Testis (tissue), 5 donors: ENCODE measurements at places on chromosomes 16 and 17.

DNA sequence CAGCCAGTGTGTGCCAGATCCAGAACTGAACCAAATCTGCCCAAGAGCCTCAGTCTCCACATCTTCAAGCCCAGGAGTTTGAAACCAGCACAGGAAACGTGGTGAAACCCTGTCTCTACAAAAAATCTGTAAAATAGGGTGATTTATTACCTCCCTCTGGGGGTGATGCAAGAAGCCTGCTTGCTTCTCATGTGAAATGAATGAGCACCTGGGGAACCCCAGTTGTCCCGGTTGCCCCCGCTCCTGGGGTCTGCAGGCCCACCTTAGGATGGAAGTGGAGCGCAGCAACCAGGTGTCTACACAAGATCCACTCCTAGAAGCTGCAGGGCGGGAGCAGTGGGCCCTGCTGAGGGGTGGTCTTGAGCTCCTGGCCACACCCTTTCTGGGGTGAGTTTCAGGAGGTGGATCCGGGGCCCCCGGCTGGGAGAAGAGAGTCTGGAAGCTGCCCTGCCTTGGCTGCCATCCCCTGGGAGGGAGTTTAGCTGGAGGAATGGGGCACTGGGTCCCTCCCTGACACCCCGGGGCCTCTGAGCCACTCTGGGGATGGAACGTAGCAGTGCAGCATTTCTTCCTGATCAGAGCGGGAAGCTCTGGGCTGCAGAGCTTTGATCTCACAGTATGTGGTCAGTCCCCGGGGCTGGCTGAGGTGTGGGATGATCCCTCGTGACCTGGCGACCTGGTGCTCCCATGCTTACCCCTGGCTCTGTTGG, 117.8 kb downstream of the RAB11FIP4 start:
- DNase-seq = peak; percentile 74

- DNase-seq = no peak
Observed at GRCh38 chr16:50036426-50036825, 11.4 kb downstream of the CNEP1R1 start.

GRCh38 chr16:57788252-57788841, 13.9 kb downstream of the KIFC3 start:
- DNase-seq = peak; percentile 47

DNA sequence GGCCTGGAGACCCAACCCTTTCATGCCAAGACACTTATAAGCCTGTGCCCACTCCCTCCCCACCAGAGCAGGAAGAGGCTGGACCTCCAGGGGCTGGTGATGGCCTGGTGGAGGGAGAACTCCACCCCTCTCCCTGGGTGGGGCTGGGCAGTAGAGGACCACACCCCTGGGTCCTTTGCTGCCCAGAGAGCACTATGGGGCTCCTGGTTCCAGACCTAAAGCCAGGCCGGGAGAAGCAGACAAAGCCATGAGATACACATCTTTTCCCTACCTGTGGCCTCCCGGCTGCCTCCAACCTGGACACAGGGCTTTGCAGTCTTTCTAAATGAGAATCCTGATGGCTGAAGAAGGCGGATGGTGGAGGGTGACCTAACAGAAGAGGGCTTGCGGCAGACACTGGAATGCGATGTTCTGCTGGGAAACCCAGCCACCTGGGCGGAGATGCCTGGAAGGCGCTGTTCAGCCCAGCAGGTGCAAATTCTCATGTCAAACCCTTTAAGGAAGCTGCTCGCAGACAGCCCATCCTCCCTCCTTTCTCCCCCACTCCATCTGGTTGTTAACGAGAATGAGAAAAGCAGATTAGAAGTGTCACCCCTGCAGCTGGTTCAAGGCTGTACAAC, 43.9 kb upstream of the KIFC3 start:
- no peak for DNase-seq

GRCh38 chr17:41402161-41402560, 4.8 kb upstream of the KRT31 start:
- DNase-seq = no peak

DNA sequence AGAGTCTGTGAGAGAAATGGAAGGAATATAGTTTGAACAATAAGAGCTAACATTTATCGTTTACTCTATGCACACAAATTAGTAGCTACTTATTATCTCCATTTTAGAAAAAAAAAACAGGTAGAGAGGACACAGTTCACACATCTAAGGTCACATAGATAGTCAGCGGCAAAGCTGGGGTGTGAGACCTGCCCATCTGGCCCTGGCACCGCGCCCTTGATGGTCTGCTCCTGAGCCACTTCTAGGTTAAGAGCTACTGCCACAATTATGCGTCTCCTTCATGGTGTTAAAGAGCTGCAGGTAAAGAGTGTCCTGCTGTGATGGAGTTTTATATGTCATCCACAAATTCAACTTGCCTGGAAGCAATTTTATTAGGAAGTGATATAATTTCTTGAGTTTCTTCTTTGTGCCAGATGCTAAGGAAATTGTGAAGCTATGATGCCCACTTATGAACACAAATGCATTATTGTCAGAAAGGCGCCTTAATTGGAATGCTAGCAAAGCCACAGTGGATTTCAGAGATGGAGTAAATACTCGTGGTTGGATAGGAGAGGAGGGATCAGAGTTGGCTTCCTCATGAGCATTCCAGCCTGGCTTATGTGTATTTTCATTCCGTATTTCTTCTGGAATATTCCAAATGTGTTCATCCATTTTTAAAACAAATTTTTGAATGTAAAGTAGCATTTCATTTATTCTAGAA, 21.3 kb upstream of the MFSD6L start:
- DNase-seq = no peak

GRCh38 chr16:66245072-66245471, 121.4 kb upstream of the CDH5 start:
- no peak for DNase-seq

- DNase-seq = no peak
Observed at GRCh38 chr16:1909561-1910231, 8.5 kb downstream of the HS3ST6 start.

DNA sequence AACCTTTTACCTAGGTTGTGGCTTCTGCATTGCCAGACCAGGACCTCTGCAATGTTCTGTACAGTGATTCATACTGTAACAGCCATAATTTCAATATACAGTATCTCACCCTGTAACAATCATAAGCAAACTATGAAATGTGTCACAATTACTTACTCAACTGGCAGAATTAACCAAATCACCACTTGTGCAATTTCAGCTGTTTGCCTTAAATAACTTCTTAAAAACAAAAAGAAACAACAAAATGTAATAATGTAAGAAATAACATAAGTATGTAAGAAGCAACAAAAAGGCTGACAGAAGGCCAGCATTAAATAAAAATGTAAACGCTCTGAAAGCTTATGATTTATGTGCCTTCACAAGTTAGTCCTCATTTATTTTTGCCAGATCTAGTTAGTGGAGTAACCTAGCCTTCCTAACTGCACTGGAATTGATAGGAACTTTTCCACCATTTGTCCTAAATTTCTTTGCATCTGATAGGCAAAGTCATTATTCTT, 96.9 kb downstream of the SKAP1 start:
- no peak for DNase-seq

- DNase-seq = no peak
Observed at GRCh38 chr17:76467366-76467765, at the start of gene AANAT. AANAT (plus strand) TSS chr17:76467603; CDS start chr17:76468747, 1,144 bp downstream.

- DNase-seq = no peak
Observed at GRCh38 chr16:71966932-71967331, 33.3 kb downstream of the PKD1L3 start.

- DNase-seq = no peak
Observed at GRCh38 chr17:55440391-55440790, 18.8 kb upstream of the MMD start.

DNA sequence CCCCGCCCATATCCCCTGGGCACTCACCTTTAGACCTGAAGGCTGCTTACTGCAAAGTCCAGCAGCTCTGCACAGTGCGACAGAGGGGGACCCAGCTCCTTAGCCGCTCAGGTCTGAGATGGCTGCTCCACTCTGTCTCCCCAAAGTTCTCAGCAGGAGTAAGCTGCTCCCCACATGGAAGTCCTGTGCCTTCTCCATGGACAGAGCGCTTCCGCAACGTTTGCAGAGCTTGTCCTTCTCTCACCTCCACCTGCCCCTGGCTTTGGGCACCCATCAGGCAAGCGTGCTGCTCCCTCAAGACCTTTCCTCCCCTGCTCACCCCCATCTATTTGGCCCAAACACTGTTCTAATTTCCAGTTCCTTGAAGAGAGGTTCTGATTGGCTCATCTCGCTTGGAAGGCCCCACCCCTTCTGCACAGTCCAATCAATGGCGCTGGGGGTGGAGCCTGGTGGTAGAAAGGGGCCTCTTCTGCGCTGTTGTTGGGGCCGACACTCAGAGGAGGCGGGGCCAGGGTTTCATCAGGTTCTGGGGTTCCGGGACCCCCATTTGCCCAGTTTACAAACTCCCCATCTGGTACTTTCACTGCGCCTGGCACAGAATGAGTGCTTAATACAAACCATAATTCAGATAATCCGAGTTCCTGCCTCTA, 137.2 kb downstream of the CYLD start:
- peak; percentile 63 for DNase-seq

DNA sequence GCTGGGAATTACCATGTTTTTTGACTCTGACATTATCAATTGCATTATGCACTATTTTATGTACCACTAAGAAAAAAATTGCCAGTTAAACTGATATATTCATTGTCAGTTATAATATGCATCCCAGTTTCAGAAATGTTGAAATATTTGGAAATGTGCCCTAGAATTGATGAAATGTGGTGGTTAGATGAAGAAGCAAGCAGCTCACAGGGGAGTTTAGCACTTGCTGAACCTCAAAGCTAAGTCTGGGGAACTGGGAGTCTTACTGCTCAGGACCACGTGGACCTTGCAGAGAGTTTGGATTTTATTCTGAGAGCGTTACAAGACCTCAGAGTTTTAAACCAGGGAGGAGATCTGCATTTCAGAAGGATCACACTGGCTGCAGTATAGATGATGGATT, 67.9 kb downstream of the TNRC6C start:
- DNase-seq = no peak

DNA sequence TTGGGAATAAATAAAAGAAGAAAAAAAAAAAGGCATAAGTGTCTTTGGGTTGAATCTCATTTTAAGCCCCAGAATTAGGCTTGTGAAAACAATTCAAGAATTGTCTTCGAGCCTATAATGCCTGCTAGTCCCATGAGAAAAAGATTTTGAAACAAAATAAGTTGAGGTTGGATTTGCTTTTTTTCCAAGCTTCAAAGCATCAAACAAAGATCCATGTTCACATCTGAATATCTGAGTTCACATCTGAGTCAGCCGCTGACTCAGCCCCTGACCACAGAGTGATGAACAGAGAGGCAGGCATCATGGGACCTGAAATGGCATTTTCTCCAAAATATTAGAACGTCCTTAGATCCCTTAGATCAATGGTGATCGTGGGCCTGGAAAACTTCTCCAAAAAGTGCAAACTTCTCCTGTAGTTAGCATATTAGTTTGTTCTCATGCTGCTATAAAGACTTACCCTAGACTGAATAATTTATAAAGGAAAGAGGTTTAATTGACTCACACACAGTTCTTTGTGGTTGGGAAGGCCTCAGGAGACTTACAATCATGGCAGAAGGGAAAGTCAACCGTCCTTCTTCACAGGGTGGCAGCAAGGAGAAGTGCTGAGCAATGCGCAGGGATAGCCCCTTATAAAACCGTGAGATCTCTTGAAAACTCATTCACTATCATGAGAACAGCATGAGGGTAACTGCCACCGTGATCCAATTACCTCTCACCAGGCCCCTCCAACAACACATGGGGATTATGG, 294.6 kb upstream of the HSBP1 start:
- no peak for DNase-seq

GRCh38 chr16:53632526-53632925, 71.1 kb downstream of the RPGRIP1L start:
- DNase-seq = no peak

GRCh38 chr16:4624827-4625559, 367 bp downstream of the MGRN1 start:
- peak; percentile 72 for DNase-seq

DNA sequence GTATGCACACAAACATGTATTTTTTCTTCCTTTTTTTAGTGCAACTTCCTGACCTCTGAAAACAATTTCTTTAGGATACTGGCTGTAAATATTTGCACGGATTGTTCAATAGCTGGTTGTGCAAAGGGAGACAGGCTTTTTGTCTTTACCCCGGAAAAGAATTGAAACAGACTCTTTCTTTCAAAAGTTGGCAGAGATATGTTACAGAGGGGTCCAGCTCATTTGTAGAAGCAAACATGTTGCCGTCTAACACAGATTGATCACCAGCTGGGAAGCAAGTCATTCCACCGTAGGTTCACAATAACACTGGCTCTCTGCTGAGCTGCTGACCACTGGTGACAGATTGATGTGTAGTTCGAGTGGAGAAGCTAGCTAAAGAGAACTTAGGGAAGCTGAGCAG, 130.9 kb downstream of the STX8 start:
- DNase-seq = no peak

GRCh38 chr16:1333149-1333812, at the start of gene BAIAP3:
BAIAP3 (plus strand) TSS chr16:1333645; CDS start chr16:1338550, 4,905 bp downstream.
- peak; percentile 60 for DNase-seq

DNA sequence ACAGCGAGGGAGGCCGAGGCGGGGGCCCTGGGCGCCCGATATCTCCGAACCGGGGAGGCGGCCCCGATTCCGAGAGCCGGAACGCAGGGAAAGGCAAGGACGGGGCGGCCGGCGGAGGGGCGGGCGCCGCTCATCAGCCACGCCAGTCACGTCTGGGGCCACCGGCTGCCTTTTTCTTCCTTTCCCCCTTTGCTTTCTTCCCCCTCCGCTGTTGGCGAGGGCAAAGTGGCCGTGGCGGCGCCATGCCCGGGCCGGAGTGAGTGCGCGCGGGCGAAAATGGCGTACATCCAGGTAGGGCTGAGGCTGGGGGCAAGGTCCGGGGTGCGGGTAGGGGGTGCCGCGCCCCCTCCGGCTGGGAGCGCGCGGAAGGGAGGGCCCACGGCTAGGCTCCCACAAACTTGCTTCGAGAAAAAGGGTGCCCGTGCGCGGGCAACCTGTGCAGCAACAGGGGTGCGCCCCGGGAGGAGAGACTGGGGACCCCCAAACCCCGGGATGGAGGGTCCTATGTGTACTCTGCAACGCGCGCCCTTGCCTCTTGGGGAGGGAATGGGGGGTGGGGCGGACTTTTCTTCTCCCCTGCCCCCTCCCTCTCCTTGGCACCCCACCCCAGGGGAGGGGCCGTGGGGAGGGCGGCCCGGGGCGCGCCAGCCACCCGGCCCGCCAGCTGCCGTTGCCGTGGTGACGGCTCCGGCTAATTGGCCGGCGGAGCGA, 486 bp downstream of the SYT17 start:
- no peak for DNase-seq

GRCh38 chr16:78385086-78385805, 285.8 kb downstream of the WWOX start:
- DNase-seq = no peak

DNA sequence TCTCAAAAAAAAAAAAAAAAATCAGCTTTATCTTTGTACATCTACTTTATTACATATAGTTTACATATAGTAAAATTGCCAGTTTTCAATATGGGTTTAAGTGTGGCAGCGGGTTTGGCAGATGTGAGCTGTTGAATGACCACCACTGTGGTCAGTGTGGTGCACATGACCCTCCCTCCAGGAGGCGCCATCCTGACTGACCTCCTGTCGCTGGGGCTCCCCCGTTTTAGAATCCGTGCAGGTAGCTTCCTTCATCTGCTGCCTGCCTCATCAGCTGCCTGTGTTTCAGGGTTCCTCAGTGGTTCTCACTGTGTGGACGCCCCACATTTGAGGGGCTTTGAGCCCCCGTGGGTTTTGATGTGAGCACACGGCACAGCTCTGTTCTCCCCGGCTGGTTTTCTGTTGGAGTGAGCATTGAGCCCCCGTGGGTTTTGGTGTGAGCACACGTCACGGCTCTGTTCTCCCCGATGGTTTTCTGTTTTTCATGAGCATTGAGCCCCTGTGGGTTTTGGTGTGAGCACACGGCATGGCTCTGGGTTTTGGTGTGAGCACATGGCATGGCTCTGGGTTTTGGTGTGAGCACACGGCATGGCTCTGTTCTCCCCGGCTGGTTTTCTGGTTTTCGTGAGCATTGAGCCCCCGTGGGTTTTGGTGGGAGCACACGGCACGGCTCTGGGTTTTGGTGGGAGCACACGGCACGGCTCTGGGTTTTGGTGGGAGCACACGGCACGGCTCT, 57.9 kb upstream of the ZNF750 start:
- no peak for DNase-seq
